ENCODE measurements at places on chromosomes 3 and 15. TPM values are rescaled to one million over a fixed set of nuclear protein-coding genes. Genes with fewer than 3 reads are reported as not detected.

The FBXL2 gene
- 12.8 TPM for total RNA-seq

The ARGFX gene
- total RNA-seq: not detected

The SLC35A5 gene
- 21.4 TPM for total RNA-seq

The EFCC1 gene
- 1.0 TPM for total RNA-seq

The OSTN gene
- not detected for total RNA-seq

The STAB1 gene
- 0.44 TPM for total RNA-seq

The ADCY5 gene
- 0.49 TPM for total RNA-seq

The FBXW12 gene
- not detected for total RNA-seq

The HDAC11 gene
- total RNA-seq: 16.1 TPM

The CLDN11 gene
- total RNA-seq: 0.22 TPM

- no peak for DNase-seq
- no peaks in the 10 kb centered on the region for H3K27me3 ChIP-seq
- H3K4me3 ChIP-seq: no peak overlapping the region
- no peaks in the 10 kb centered on the region for H3K36me3 ChIP-seq
- no peaks in the 10 kb centered on the region for H3K4me1 ChIP-seq
- no peak overlapping the region for H3K27ac ChIP-seq
Observed at GRCh38 chr3:31008994-31009393, 114.5 kb upstream of the GADL1 start.

GRCh38 chr3:45965653-45966052 lies 22.4 kb downstream of the CXCR6 start:
- no peak overlapping the region for H3K4me3 ChIP-seq
- no peak overlapping the region for H3K27ac ChIP-seq
- no peak for DNase-seq
- H3K27me3 ChIP-seq: no peaks in the 10 kb centered on the region

GRCh38 chr3:126499401-126499800 lies 18.2 kb downstream of the UROC1 start:
- no peaks in the 10 kb centered on the region for H3K36me3 ChIP-seq
- no peaks in the 10 kb centered on the region for H3K4me1 ChIP-seq
- H3K27me3 ChIP-seq: peaks cover 2% of the 10 kb centered on the region
- no peak overlapping the region for H3K27ac ChIP-seq
- no peak for DNase-seq
- H3K4me3 ChIP-seq: no peak overlapping the region

GRCh38 chr3:195200010-195200822 lies 70.7 kb downstream of the XXYLT1 start:
- no peak overlapping the region for H3K27ac ChIP-seq
- peaks cover 45% of the 10 kb centered on the region for H3K4me1 ChIP-seq
- no peaks in the 10 kb centered on the region for H3K36me3 ChIP-seq

DNA sequence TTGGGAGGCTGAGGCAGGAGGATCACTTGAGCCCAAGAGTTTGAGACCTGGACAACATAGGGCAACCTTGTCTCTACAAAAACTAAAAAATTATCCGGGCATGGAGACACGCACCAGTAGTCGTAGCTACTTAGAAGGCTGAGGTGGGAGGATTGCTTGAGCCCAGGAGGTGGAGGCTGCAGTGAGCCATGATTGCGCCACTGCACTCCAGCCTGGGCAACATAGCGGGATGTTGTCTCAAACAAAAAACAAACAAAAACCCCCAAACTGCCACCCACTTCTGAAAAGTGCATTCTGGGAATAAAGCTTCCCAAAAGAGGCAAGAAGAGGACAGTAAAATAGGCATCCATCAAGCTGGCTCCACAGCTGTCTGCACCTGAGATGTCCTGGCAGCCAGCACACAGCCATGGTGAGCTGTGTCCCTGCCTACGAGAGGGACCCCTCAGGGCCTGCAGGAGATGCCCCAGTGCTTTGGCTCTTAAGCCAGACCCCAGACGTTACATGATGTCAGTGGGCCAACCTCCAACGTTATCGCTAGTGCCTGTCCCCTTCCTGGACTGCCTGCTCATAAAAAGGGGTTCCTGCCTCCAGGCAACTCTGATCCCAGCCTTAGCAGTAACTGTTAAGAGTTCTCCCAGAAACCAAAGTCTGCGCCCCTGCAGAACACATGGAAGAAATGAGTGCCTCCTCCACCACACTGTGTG lies 101.1 kb downstream of the LRIG1 start:
- no peaks in the 10 kb centered on the region for H3K36me3 ChIP-seq
- H3K27me3 ChIP-seq: no peaks in the 10 kb centered on the region
- H3K27ac ChIP-seq: no peak overlapping the region
- no peak for DNase-seq
- H3K4me1 ChIP-seq: no peaks in the 10 kb centered on the region

DNA sequence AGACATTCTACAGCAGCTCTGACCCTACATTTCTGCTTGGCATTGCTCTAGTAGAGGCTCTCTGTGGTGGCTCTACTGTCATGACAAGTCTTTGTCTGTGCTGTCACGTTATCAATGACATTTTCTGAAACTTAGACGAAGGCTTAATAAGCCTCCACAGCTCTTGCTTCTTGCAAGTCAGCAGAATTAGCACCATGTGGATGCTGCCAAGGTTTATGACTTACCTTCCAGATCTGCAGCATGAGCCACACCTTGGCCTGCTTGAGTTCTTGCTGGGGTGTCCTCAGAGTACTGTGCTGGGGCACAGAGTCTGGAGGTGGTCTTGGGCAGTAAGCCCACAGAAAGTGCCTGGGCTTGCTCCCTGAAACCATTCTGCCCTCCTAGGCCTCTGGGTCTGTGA lies 9.8 kb downstream of the RTP1 start:
- H3K27ac ChIP-seq: no peak overlapping the region
- H3K36me3 ChIP-seq: no peaks in the 10 kb centered on the region
- no peak for DNase-seq
- H3K27me3 ChIP-seq: peaks cover 14% of the 10 kb centered on the region
- H3K4me3 ChIP-seq: no peak overlapping the region

DNA sequence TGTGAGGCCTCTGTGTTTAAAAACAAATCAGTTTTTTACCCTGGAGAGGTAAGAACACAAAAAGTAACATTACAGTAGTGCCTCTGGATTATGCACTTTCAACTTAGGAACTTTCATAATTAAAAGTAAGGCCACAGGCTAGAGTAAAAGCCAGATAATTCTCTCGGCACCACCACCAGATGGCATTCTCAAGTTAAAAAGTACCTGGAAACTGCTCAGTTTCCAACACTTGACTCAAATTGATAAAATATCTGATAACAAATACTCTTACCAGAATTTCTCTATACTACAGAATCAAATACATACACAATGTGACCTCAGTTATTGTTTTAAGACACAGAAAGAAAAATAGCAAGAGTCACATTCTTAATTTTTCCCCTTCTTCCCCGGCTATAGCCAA lies 19.9 kb downstream of the SPICE1 start:
- H3K36me3 ChIP-seq: peaks cover 4% of the 10 kb centered on the region
- H3K27ac ChIP-seq: no peak overlapping the region
- no peaks in the 10 kb centered on the region for H3K27me3 ChIP-seq

GRCh38 chr3:127061641-127062040 lies 78.7 kb downstream of the PLXNA1 start:
- peaks cover 19% of the 10 kb centered on the region for H3K4me1 ChIP-seq
- H3K27me3 ChIP-seq: no peaks in the 10 kb centered on the region
- H3K27ac ChIP-seq: no peak overlapping the region

GRCh38 chr15:61659566-61660190 lies 400.6 kb downstream of the VPS13C start:
- H3K36me3 ChIP-seq: no peaks in the 10 kb centered on the region
- DNase-seq: no peak
- H3K27ac ChIP-seq: no peak overlapping the region
- peaks cover 2% of the 10 kb centered on the region for H3K27me3 ChIP-seq

GRCh38 chr15:49032601-49033145 lies 13.6 kb downstream of the SECISBP2L start:
- no peaks in the 10 kb centered on the region for H3K27me3 ChIP-seq
- no peaks in the 10 kb centered on the region for H3K4me1 ChIP-seq
- DNase-seq: no peak
- H3K36me3 ChIP-seq: peaks cover 6% of the 10 kb centered on the region

DNA sequence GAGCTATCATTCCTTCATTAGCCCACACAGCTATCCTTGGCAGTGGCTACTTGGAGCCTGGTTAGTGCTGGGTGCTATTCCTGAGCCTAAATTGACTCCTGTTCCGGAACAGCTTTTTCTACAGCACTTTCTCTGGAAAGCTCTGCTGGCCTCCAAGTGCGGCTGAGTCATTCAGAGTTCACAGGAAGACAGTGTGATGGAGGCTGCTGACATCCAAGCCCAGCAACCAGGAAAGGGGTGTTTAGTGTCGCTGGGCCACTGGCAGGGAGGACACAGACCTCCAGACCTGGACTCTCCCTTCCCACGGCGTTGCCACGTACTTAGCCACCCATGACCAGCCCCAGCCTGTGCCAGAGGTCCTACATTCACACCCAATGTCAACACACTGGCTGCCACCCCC lies 28.7 kb downstream of the CACNA2D2 start:
- H3K36me3 ChIP-seq: no peaks in the 10 kb centered on the region
- no peak overlapping the region for H3K27ac ChIP-seq
- H3K4me1 ChIP-seq: no peaks in the 10 kb centered on the region
- no peak for DNase-seq
- H3K27me3 ChIP-seq: no peaks in the 10 kb centered on the region

DNA sequence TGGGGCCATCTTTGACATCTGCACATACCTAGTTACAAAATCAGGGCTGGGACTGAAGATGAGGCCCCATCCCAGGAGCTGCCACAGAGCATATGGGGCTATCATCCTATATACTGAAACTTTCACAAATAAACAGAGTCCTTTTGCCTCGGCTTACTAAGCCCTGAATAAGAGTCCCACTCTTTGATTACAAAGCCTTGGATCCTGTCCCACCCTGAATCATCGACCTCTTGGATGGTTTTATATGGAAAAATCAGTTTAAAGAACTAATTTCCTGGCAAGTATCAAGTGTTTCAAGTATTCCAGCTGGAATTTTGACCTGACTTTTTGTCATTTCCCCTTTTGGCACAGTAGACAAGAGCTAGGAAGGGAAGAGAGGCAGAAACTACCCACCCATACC lies 331.3 kb upstream of the FRG2C start:
- H3K27me3 ChIP-seq: 0 out of 2 replicates have a peak, but pooled peaks cover 11% of the 10 kb centered on the region
- no peak overlapping the region for H3K4me3 ChIP-seq
- no peaks in the 10 kb centered on the region for H3K36me3 ChIP-seq
- H3K4me1 ChIP-seq: no peaks in the 10 kb centered on the region
- DNase-seq: no peak
- H3K27ac ChIP-seq: no peak overlapping the region

DNA sequence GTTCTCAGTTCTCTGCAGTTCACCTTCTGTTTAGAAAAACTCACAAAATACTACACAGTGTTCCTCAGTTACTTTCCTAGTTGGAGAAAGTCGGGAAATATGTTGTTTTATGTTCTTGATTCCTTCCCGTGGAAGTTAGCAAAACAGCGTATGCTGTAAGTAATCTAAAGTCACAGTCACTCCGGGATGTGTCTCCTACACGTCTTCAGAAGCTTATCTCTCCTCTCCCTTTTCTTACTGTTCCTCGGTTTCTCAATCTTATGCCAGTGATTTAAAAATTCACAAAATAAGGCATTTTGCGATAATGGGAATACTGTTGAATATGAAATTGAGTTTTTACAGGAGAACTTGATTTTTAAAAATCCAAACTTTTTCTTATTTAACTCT lies 1.7 kb downstream of the HEG1 start:
- no peak overlapping the region for H3K4me3 ChIP-seq
- peaks cover 31% of the 10 kb centered on the region for H3K4me1 ChIP-seq
- no peak for DNase-seq
- H3K27ac ChIP-seq: no peak overlapping the region
- H3K36me3 ChIP-seq: no peaks in the 10 kb centered on the region
- H3K27me3 ChIP-seq: peaks cover 5% of the 10 kb centered on the region
